ENCODE measurements at places on chromosomes 1 and 21.

DNA sequence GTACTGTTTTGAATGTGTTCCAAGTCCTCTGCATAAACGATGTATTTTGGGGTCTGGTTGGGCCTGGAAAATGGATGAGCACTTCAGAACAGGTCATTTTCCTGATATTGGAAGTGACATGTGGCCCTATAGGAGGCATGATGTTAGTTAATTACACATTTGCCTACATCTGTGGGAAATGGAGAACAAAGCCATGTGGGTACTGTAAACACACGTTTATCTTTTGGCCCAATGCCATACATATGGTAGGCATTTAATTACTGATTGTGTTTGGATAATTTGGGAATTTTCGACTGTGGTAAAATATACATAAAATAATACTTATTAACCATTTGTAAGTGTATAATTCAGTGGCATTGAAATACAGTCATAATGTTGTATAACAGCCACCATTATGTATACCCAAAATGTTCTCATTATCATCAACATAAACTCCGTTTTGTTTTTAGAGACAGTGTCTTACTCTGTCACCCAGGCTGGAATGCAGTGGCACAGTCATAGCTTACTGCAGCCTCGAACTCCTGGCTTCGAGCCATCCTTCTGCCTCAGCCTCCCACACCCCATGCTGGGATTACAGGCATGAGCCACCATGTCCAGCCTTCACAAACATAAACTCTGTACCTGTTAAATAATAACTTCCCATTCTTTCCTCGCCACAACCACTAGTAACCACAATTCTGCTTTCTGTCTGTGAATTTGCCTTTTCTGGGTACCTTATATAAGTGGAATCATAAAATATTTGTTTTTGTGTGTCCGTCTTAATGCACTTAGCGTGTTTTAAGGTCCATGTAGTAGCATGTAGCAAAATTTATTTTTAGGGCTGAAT, 11.9 kb upstream of the RNPEP start:
- no peak for DNase-seq

- no peak for DNase-seq
Observed at GRCh38 chr1:207025146-207025880, 7.2 kb downstream of the C1orf116 start.

GRCh38 chr1:8669606-8670335, 147.7 kb downstream of the RERE start:
- DNase-seq, result no peak

DNA sequence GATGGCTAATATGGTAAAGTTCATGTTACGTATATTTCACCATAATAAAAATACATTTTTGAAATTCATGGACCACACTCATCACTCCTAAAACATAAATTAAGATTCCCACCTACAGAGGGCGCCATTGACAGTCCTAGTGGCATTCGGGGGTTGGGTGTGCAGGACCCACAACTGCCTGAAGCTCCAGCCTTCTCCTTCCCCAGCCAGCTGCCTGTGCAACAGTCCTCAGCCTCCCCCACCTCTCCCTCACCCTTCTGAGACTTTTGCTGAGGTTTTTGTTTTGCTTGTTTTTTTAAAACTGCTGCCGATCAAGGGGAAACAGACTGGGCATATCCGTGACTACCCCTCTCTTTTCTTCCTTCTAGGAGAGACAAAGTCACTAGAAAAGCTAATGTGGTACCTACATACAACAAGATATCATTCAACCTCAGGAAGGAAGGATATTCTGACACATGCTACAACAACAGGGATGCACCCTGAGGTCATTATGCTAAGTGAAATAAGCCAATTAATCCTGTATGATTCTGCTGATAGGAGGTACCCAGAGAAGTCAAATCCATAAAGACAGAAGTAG, 9.2 kb upstream of the EVA1C start:
- DNase-seq, result peak; percentile 8

DNA sequence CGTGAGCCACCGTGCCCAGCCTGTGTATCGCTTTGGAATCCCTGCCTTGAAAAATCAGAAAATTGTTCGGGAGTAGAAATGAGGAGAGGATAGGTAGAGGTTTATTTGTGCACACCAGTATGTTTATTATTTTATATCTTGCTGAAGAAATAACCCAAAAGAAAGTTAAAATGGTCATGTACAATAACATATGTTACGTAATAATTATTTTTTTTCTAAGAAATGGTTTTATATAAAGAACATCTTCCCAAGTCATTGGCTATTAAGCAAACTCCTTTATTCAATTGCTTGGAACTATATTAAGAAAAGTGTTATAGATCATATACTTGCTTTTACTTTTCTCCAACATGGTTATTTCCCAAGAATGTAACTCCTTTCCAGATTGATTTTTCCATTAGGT, 171.8 kb downstream of the PHTF1 start:
- no peak for DNase-seq

DNA sequence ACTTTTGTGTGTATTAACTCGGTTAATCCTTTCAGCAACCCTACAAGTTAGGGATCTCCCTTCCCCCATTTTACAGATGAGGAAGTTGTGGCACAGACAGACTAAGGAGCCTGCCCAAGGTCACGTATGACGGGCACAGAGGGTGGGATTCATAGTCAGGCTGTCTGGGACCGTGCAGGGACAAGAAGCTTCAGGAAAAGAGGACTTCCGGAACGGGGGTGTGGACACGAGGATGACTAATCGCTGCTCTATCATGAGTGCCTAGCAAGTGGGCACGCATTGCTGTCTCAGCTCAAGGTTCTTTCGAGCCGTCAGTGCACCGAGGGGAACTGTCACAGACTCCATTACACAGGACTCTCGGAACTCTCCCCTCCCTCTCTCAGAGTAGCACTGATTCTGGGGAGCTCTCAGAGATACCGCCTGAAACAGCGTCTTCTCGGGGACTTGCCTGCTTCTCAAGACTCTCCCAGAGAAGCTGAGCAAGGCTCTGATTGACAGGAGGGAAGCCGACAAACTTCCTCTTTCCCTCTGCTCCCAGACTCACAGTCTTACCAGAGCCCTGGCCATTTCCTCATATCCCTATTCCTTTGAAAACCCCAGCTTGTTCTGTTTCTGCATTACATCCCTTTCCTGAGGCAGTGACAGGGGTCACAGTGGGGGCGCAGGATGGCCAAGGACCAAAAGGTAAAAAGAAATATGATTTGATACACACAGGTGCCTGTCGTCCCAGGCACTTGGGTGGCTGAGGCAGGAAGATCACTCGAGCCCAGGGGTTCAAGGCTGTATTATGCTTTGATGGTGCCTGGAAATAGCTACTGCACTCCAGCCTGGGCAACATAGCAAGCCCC, 14.4 kb downstream of the FHAD1 start:
- no peak for DNase-seq

- no peak for DNase-seq
Observed at GRCh38 chr1:152159144-152159543, at the start of gene RPTN. TSS of gene RPTN (minus strand) at chr1:152159228. CDS start at chr1:152157889, 1,339 bp downstream.

GRCh38 chr1:31703431-31704270, at the start of gene COL16A1:
TSS of gene COL16A1 (minus strand) at chr1:31704017. CDS start at chr1:31702193, 1,824 bp downstream.
- no peak for DNase-seq

- DNase-seq, result no peak
Observed at GRCh38 chr1:238710697-238711096, 675.7 kb upstream of the CHRM3 start.

DNA sequence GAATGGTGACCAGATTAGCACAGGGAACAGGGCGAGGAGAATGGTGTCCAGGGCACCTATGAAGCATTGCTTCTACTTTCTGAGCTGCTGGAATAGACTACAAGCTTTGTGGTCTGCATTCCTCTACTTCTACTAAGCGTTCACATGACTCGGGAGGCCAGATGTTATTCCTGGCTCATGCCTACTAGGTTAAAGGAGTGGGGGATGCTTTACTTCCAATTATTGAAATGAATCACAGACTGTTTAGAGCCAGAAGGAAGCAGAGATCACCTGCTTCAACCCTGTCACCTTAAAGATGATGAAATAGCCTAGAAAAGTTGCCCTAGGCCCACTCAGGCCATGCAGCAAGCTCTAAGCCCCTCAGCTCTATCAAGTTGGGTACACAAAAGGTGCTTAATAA, 633.5 kb downstream of the KIF26B start:
- no peak for DNase-seq

DNA sequence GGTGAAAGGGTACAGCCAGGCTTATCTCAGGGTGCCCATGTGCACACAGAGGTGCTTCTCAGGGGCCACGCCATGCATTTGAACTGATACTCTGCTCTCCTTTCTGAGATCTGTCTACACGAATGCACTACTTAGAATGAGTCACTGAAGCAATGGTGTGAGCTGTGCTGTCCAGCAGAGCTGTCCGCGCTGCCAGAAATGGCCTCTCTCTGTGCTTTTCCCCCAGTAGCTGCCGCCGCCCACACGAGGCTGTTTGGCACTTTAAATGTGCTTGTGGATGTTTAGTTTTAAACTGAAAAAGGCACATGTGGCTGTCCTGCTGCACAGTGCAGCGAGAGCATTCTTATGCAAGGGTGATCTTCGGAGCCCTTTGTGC, 87.1 kb upstream of the COL6A1 start:
- DNase-seq, result no peak

DNA sequence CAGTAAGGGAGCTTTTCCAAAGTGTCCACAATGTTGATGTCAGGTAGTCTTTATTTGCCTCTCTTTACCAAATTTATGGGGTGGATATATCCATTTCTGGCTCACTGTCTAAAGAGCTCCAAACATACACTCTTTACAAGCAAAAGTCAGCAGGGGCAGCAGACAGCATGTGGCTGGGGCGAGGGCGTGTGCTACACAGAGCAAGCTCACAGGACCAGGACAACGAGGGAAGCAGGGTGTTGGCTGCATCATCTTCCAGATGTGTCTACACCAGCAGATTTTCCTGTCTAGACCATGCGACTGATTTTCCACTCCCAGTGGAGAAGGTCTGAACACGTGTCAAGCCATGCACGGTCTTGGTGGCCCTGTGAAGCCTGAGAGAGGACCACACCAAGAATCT, 123.8 kb downstream of the TRABD2B start:
- no peak for DNase-seq
